Stimulated activated CD4-positive, alpha-beta T cell treated with anti-CD3 and anti-CD28 coated beads, Interleukin-2, amount 100 ng/mL, for 24 hours (primary cell): ENCODE measurements at places on chromosomes 7 and 10.

DNA sequence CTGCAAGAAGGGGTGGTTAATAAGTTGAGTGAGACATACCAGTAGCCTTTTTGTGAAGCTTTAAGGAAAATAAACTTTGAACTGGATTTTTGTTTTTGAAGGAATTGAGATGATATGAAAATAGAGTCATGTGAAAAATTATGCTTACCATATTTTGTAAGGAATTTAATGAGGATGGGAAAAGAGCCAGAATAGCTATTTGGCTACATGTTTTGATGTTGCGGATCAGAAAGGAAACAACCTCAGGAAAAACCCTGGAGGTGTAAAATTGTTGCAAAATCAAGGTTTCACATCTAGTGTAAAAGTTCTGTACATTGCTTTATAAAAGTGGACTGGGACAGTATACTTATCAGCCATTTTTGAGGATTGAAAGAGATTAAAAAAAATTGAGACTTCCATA, 15.0 kb downstream of the TBC1D12 start:
- no peak for DNase-seq

DNA sequence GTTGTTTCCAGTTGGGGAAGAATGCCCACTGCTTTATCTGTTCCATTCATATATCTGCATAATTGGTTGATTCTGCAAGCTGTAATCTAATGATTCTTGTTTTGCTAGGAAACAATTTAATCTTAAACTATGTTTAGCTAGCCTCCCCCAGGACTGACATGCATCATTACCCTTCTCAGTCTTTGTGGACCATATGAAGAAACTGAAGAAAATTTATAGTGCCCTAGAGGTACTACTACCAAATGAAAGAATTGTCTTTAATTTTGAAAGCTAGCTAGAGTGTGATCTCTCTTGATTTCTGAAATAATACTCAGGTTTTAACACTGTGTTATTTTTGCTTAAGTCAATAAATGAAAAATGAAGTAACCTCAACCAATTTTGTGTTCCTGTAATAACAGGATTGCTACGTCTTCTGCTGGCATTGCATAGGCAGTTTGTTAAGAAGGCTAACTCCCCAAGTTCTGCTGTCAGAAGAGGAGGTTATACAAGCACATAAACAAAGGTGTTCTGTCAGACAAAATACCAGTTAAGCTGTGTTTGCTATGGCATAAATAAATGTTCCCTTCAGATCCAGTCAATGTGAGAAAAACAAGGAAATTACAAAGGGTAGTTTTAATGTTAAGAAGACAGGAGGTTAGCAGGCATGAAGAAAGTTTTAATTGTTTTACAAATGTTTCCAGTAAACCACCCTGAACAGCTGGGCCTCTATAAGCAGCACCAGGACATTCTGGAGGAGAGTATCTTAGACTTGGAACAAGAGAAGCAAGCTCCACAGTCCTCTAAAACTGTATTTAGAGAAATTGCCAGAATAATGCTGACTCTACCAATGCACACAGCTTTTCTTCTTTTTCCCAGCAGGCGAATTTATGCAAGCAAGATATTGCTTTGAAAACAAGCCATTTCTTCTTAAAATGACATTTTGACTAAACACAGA, 90.3 kb upstream of the CTTNBP2 start:
- DNase-seq = no peak

GRCh38 chr10:119217991-119218490, 10.7 kb downstream of the GRK5 start:
- DNase-seq = no peak

DNA sequence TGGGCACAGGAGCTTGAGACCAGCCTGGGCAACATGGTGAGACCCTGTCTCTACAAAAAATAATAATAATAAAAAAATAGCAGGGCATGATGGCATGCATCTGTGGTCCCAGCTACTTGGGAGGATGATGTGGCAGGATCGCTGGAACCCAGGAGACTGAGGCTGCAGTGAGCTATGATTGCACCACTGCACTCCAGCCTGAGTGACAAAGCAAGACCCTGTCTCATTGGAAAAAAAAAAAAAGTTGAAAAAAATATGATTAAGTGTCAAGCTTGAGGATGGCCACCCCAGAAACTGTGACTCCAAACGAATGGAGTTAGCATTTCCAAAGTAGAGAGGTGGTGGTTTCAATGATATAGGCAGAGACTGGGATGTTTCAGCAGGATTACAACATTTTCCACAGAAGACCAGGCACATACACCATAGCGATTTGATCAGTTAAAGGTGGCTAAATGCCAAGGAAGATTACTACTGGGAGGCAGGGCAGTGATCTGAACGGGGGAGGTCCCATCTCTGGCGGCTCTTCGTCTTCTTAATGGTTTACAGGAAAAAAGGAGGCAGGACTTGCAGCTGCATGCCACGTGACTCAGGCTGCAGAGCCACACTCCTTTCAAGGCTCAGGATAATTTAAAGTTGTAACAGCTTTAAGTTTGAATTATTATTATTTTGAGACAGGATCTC, 250.6 kb upstream of the GALNT17 start:
- DNase-seq = no peak

- no peak for DNase-seq
These were observed 62.9 kb upstream of the TRIM8 start for GRCh38 chr10:102581401-102581800.

DNA sequence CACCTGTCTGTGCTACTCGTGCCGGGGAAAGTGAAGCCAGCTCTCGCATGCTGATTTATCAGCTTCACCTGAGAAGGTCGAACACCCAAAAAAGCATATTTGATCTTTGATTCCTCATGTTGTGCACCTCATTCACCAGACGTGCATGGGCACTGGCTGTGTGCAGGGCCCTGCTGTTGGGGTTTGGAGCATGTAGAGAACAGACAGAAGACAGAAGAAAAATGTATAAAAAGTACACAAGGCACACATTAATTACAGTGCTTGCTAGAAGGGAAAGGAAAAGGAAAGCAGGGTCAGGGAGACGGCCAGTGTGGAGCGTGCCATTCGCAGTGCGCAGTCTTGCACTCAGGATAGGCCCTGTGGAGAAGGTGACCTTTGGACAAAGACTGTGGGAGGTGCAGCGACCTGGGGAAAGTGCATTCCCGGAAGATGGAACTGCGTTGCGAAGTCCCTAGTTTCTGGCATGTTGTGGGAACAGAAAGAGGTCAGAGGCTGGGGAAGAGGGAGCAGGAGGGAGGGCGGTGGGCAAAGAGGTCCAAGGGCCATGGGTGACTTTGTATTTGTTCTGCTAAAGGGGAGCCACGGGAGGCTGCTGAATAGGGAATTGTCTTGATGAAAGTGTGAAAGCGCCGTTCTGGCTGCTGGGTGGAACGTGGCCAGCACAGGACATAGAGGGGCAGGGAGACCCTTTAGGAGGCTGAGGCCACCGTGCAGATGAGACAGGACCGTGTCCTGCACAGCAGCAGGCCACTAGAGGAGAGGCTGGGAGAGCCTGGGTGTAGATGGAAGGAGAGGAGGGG, 232.8 kb downstream of the GLRX3 start:
- DNase-seq = no peak

DNA sequence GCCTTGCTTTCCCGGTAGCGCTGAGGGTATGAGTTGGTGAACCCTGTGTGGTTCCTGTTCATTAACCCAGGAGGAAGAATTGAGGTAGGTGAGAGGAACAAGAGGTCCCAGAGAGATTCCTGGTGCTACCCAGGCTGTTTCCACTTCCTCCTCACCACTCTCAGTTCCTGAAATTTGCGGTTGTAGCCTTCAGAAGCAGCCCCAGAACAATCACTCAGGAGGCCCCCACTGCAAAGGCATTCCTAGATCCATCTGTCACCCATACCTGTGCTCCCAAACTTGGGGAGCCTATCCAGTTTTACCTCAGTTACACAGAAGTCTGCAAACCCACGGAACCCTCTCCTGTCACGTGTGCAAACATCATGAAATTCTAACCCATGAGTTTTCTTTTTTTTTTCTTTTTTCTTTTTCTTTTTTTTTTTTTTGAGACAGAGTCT, 9.0 kb upstream of the PIP4K2A start:
- DNase-seq = no peak

DNA sequence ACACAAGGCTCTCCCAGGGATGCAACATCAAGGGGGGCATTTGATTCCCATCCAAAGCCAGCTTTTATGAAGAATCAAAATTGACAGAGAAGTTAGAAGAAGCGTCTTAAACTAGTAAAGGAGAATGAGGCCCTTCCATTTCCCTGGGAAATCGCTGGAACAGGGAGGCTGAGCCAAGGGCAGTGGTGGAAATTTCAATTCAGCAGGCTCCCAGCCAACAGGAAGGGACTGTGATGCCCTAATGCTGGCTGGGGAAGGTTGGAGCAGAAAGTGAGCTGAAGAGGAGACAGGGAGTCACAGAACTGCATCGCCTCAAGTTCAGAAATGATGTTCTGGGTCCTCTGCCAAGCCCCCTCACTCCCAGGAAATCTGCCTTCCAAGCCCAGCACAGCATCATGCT, 517.3 kb downstream of the GRID1 start:
- DNase-seq = no peak

GRCh38 chr10:129097776-129098330, 369.2 kb upstream of the MGMT start:
- no peak for DNase-seq

- no peak for DNase-seq
These were observed 270.5 kb upstream of the PLPP4 start for GRCh38 chr10:120186506-120186905.

DNA sequence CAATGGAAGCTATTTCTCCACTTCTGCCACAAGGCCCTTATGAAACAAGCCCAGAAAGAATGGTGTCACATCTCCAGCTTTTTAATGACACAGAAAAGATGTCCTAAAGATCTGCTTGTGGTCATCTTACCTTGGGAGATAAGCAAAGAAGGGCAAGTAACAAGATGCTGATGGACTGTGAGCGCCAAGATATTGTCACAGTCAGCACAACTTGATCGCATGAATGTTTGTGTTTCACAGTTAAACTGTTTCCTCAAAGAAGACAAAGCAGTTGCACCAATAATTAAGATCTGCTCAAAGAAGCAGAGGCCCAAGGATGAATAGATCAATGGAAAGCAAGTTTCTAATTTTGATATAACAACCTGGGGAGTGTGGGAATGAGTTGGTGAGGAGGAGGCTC, 15.9 kb downstream of the ICA1 start:
- no peak for DNase-seq

DNA sequence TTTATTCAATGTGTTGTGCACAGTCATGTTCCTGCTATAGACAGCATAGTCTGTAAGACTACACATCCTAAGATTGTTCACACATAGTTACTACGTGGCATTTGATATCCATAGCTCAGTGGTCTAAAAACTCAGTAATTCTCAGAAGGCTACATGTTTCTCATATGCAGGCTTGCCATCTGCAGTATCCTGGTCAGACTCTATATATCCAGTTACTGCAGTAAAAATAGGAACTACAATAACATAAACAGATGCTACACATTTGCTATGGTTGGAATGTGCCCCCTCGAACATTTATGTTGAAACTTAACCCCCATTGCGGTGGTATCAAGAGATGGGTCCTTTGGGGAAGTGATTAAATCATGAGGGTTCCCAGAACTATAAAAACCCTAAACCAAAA, 1377.8 kb upstream of the LRRTM3 start:
- DNase-seq = no peak
